ENCODE measurements at places on chromosomes 7 and 10.

DNA sequence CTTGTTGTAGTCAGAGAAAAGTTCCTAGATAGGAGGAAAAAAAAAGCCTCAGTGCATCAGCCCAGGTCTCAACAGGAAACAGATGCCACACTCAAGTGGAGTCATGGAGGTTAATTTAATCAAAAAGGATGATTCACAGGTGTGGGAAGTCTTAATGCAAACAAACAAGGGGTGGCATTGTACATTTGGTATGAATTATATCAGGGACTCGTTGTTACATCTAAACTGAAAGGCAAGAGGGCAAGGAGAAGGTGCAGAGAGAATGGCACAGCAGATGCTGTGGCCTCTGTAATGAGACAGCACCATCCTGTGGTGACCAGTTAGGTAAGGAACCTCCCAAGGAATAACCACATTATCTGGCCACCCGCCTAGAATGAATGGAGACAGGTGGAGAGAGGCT lies 133.7 kb downstream of the PTPRZ1 start:
- no peak for DNase-seq

- no peak for DNase-seq
Measured at GRCh38 chr7:89265631-89266030, 470.1 kb upstream of the TEX47 start.

- no peak for DNase-seq
Measured at GRCh38 chr7:140230516-140230860, 53.7 kb upstream of the KDM7A start.

GRCh38 chr10:1043532-1043995 lies 5.4 kb downstream of the IDI1 start:
- peak; percentile 71 for DNase-seq

- DNase-seq, result no peak
Measured at GRCh38 chr10:116073510-116073909, 199.5 kb downstream of the GFRA1 start.

DNA sequence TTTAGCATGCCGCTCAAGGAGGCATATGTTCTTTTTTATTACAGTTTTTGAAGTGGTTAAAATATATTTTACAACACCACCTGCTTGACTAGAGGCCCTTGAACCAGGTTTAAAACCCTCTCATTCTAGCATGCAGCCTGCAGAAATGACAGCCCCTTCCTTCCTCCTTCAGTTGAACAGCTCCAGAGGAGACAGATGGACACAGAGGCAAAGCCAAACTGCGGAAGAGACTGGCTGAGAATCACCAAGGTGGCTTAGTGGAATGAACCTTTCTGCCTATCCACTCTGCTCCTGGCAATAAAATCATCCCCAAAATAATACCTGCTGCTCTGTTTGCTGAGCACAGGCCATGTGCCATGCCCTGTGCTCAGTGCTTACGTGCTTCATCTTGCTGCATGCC lies 23.9 kb upstream of the PLPP4 start:
- DNase-seq, result no peak

- DNase-seq, result no peak
Measured at GRCh38 chr7:156017916-156018700, 205.8 kb upstream of the SHH start.

- no peak for DNase-seq
Measured at GRCh38 chr10:61283481-61284221, 169.5 kb downstream of the TMEM26 start.

DNA sequence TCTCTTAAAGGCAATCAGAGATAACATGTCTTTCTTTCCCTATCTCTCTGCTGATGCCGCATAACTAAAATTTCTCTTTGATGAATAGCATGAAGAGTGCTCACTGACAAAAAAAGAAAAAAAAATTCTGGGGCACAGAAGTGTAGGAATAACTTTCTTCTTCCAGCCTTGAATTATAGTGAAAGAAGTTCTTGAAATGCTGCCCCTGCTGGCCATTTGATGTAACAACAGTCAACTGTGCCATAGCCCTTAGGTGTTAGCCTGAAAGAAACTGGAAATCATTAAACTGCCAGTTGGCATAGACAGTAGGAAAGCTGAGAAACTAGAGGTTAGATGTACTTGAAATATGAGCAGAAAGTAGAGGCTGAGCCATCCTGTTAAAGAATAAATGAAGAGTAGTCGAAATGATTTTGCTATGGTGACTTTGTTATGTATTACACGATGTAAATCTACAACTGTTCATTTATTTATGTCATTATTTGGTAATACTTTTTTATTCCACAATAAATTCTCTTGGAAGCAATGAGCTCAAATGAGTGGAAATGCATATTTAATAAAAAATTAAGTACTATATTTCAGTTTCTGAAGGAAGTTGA lies 48.3 kb upstream of the FAM171A1 start:
- peak; percentile 5 for DNase-seq

DNA sequence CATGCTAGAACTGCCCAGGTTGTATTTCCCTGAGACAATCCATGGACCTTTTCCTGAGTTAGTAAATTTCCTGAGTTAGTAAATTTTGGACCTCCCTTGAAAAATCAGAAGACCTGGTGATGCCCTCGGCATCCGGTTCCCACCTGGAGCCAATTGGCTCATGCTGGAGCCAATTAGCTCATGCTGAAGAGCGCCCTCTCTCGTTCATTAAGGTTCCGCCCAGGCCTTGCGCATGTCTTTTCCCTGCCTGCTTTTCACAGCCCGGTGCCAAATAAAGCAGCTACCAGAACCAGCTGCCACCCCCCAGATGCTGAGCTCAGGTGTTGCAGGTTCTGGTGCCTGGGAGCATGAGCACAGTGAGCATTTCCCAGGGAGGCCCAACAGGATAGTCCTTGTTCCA lies 96.2 kb downstream of the APBB1IP start:
- DNase-seq, result no peak

DNA sequence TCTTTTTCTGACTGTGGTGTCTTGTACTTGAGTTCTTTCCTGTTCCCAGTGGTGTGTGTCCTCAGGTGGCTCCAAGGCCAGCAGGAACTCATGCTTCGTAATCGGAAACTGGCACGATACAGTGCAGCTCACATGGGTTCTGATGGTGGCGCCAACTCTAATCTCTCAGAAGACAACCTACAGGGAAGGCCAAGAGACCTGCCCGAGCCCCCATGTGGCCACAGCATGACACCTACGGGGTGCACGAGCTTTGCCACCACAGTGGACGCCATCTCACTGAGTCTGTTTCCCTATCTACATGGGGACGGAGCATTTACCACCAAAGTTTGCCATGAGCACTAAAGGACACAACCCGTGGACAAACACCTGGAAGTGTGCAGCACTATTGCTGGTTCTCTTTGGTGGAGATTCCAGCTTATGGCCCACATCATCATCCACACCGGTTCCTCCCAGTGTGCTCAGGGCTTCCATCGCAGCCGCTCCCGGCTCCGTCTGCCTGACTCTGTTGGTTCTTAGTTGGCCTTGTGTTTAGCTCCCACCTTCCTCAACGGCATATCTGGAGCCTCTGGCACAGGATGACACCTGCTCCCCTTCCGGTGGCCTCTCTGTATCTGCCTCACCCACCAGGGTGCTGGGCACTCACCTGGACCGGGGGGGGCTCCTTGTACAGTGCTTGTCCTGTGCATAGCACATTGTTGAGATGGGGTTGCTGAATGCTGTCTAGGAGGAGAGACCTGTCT lies 586.6 kb upstream of the MKI67 start:
- no peak for DNase-seq

- DNase-seq, result no peak
Measured at GRCh38 chr7:120436487-120437060, 163.6 kb downstream of the KCND2 start.

GRCh38 chr10:30456266-30456665 lies 22.3 kb downstream of the MAP3K8 start:
- DNase-seq, result no peak

DNA sequence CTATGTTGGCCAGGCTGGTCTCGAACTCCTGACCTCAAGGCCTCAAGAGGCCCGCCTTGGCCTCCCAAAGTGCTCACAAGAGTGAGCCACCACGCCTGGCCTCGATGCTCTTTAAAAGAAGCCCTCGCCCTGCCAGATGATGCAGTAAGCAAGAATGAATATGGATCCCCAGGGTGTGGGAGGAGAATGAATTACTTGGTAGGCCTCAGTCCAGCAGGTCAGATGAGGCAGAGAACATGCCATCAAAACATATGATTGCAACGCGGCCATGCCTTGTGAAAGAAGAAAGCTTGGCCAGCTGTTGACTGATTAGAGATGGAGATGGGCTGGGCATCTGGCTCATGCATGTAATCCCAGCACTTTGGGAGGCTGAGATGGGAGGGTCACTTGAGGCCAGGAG lies 68.7 kb downstream of the CAMK1D start:
- no peak for DNase-seq

GRCh38 chr10:6404127-6405072 lies 175.7 kb downstream of the PRKCQ start:
- DNase-seq, result no peak

GRCh38 chr7:156684661-156685060 lies 44.1 kb downstream of the RNF32 start:
- no peak for DNase-seq

Measured in HL-60 (cell line).